ENCODE measurements at places on chromosomes 3 and 15.

DNA sequence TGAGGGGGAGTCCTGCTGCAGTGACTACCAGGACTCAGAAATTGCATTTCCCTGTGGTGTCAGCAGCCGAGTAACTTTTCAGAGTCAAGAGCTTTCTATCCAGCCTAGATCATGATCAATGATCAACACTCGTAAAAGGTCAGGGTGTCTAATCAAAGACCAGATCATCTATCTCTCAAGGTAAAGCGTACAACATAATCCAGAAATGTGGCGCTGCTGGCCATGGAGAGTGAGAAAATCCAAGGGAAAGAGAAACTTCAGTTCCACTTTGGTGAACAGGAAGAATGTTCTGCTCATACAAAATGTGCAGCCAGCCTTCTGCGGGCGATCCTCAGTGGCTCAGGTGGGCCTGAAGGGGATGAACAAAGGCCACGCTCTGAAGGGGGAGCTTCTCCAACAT is 1005.8 kb upstream of the NR2F2 start:
- DNase-seq, result no peak

DNA sequence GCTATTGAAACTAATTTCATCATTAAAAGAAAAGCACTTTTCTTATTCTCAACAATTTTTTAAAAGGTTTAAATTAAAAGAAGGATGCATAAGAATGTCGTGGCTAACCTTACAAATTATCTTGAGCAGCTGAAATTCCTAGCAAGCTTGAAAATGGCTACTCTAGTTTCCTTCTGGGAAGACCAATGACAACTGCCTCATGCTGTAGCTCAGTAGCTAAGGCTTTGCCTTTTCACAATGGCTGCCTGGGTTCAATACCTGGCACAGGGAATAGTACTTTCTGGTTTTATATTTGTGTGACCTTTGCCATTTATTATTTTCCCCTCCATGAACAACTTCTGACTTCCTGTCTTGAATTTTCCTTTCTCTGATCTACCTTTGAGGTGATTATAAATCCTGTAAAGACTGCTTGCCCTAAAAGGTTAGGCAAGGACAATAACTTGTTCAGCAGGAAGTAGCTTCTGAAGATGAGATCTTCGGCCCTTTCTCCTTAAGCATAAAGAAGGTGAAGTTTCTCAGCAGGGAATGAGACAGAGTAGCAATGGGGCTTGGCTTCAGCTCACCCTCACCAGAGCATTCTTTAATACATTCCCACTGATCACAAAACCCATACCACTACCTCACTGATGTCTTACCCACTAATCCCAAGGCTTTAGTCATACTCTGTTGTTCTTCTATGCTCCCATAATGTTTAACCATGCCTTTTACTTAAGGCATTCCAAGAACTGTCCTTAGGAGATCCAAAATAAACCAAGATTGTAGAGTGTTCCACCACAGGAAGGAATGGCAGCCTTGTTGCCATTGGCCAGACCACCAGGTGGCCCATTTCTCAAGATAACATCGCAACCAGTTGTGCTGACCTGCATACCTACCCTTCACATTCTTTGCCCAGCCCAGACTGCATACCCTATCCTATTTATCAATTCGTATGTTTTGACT is 276.8 kb downstream of the ULK4 start:
- no peak for DNase-seq

DNA sequence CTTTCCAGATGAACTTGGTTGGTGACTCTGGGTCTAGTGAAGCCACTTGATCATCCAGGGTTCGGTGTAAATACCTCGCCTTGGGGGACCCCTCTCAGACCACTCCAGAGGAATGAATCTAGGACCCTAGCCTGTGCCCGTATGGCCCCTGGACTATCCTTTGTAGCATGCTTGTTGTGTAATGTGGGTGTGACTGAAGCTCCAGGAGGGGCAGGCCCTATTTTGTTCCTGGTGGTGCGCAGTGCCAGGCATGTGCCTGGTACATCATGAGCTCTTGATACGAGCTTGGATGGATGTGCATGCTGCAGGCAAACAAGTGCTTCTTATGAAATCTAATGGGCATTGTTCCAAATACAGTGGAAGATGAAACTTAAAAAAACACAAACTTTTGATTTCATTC is 82.8 kb downstream of the EBLN2 start:
- DNase-seq, result no peak

GRCh38 chr15:60494108-60494507 is 15.2 kb upstream of the ICE2 start:
- DNase-seq, result no peak

GRCh38 chr3:108391917-108392593 is 95.7 kb downstream of the HHLA2 start:
- DNase-seq, result no peak

DNA sequence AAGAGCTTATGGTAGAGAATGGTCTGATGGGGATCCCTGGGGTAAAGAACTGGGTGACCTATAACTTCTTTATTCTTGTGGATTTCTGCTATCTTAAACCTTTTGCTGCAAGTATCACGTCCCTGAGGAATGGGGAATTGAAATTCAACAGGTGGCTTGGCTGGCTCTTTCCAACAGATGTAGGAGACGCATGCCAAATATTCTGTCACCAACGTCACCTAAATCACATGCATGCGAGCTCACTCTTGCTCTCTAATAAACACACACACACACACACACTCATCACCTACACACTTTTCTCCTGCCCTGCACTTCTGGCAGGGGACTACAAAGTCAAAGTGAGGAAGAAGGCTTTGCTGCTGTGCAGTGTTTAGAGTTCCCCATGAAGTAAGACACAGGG is 145.8 kb upstream of the NECTIN3 start:
- DNase-seq, result no peak

- DNase-seq, result no peak
Measured at GRCh38 chr3:174251681-174252080, 607.5 kb upstream of the NAALADL2 start.

DNA sequence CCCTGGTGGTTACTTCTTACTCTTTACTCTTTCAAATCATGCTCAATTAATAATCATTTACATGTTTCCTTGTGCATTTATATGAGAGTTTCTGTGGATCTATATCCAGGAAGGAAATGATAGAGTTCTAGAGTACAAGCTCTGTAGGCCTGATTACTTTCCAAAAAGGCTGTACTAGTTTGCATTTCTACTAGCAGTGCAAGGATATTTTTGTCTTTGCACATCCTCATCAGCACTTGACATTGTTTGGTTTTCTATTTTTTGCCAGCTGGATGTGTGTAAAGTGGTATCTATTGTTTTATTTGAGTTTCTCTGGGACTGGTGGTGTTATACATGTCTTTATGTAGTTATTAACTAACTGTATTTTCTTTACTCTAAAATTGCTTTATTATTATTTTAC is 19.6 kb upstream of the SLC7A14 start:
- DNase-seq, result no peak

GRCh38 chr3:38966811-38967692 is 84.7 kb downstream of the SCN11A start:
- no peak for DNase-seq

GRCh38 chr15:28975766-28976179 is 90.0 kb downstream of the APBA2 start:
- peak; percentile 25 for DNase-seq

DNA sequence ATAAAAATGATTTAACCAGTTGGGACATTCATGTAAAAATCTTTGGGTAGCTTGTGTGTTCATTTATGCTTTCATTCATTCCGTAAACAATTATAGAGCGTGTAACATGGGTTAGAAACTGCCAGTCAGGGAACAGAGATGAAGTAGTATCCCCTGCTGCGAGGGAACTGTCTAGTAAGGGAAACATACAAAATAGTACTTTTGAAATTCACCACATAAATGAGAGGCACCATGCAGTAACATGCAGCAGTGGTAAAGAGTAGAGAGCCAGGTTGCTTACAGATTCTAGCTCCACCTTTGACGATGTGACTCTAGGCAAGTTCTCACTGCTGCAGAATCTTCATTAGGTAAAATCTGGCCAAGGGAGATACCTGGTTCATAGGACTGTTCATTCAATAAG is 938 bp downstream of the DZIP3 start:
- DNase-seq, result no peak

- DNase-seq, result no peak
Measured at GRCh38 chr3:146715170-146715569, 110.0 kb upstream of the PLSCR5 start.

DNA sequence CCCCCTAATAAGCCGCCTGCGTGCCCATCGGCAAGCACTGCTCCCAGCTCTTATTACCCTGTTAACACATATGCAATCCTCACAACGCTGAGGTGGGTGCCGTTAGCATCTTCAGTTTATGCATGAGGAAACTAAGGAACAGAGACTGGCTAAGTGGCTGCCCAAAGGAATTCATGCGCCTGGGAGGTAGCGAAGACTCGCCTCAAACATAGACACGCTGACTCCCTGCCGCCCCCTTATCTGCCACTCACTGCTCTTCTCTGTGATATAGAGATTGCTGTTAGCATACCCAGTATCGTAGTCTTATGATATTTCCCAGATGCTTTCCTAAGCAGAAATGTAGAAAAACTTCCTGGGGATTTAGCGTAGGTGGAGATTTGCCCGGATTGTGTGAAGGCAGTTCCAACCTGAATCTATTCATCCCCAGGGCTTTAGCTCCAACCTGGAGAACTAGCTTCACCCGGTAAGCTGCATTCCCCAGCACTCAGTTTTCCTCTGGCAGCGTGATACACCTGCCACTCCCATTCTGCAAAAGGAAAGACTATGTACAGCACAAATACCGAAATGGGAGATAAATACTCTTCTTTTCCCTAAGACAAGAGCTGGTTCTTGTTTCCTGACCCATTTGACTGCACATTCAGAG is 23.7 kb upstream of the CD47 start:
- no peak for DNase-seq

DNA sequence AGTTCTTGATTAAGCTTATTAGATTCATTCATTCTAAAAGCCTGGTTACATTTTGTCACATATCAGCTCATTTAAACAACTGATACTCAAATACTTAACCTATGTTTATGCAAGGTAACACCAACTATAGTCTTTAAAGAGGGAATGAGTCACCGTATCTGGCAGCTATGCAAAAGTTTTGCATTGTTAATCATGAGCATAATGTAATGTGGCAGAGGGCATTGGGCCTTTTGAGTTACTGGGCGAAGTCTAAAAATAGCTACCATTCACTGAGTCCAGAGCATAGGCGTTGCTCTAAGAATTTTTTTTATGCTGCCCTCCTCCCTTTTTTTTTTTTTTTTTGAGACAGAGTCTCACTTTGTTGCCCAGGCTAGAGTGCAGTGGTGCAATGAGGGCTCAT is 277.7 kb upstream of the ZNF717 start:
- DNase-seq, result no peak

DNA sequence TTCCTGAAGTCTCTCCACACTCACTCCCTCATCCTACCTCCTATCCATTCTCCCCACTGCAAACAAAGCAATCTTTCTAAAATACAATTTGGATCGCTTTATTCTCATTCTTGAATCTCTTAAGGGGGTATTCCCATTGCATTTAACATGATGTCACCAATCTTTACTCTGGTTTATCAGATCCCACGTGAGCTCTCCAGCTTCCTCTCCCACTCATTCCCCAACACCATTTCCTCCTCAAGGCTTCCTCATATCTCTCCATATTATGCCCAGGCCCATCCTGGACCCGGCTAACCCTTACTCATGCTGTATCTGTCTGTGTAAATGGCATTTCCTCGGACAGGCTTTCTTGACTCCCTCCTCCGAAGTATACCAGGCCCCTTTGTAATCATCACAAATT is 165.0 kb downstream of the CD47 start:
- DNase-seq, result no peak

DNA sequence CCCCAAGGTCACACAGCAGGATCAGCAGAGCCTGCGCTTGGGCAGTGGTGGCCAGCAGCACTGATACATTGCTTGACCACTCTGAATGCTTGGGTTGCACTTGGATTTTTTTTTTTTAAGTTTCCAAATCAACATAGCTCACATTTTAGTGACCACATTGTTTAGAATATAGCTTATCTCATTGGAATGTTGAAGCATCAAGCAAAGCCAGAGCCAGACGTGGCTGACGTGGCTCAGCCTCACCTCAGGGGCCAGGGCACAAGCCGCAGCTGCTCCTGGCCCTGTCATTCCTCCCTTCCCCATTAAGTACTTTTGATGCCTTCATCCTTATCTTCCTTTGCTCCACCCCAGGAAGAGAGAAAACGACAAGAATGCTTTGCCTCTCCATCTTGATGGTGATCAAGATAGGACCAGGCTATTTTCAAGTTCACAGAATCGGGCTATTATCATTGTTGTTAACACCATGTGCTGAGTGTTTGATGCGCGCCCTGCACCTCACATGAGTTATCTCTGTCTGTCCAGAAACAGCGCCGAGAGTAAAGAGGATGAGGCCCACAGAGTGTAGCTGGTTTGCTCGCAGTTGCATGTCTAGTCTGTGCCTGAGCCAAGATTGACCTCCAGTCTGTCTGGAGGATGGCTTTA is 75.8 kb downstream of the AAGAB start:
- DNase-seq, result no peak

DNA sequence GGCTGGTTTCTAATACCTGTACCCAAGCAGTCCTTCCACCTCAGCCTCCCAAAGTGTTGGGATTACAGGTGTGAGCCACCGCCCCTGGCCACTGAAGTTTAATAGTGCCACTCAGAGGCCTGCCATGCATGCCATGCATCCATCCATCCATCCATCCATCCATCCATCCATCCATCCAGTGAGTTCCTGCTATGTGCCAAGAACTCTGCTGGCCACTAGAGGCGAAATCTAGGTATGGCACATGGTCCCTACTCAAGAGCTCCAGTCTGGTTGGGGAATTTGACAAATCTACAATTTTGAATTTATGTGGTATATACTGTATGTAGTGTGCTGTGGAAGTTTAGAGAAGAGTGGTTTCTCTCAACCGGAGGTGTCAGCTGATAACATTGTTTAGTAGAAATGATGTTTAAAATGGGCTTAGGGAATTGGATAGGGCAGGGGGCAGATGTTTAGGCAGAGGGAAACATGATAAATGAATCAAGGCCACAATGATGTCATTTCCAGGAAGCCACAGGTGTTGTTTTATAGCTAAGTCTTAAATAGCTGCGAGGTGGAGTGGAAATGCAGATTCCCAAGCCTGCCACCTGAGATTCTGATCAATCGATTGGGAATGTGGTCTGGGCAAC is 384.4 kb upstream of the C2CD4B start:
- DNase-seq, result no peak

GRCh38 chr15:25790000-25790660 is 73.0 kb downstream of the ATP10A start:
- DNase-seq, result no peak

- DNase-seq, result no peak
Measured at GRCh38 chr3:165938986-165939540, 101.8 kb upstream of the BCHE start.

- no peak for DNase-seq
Measured at GRCh38 chr15:48974882-48975281, 11.2 kb upstream of the SHC4 start.

DNA sequence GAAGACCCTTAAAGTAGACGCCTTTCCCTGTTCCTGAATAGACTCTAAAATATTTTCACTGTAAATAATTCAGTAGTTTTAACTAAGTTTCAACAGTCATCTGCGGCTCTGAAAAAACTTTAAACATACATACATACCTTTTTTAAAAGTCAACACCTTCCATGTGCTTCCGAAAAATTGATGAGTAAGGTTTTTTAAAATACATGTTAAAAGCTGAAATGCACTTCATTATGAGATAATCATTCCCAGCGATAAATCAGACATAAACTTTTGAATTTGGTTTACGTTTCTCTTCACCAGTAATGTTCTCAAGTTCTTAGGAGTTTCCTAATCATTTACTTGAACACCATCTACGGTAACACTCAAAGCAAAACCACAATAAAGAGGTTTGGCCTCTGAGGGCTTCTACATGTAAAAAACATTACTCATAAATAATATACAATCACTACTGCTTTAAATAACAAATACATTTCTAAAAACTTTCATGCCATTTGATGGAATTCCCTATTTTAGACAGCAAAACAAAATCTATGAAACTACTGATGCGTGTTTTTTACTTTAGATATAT is 403.5 kb downstream of the SHQ1 start:
- no peak for DNase-seq
